ENCODE measurements at places on chromosomes 13 and 19.
A peak's percentile ranks its signal among the peaks of the same experiment; 100 is the strongest.

- no peak for DNase-seq
Measured at GRCh38 chr19:19619181-19619848, 828 bp upstream of the PBX4 start.

DNA sequence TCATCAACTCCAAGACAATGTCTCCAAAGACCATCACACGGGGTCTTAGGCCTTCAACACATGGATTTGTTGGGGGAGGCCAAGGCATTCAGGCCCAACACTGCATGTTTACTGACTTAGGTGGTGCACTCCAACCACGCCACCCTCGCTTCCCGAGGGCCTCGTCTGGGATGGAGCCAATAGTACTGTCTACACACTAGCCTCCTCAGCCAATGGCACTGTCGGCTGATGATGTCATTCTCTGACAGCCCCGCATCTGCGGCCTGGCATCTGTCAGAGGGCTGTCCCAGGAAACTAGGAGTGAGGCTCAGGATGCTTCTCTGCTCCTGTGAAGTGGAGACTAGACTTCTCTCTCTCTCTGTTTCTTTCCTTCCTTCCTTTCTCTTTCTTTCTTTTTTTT lies 96.6 kb downstream of the TEX26 start:
- DNase-seq = no peak

GRCh38 chr13:26623125-26623524 lies 65.6 kb downstream of the WASF3 start:
- DNase-seq = no peak

- DNase-seq = no peak
Measured at GRCh38 chr19:14449321-14449720, 16.2 kb downstream of the PKN1 start.

DNA sequence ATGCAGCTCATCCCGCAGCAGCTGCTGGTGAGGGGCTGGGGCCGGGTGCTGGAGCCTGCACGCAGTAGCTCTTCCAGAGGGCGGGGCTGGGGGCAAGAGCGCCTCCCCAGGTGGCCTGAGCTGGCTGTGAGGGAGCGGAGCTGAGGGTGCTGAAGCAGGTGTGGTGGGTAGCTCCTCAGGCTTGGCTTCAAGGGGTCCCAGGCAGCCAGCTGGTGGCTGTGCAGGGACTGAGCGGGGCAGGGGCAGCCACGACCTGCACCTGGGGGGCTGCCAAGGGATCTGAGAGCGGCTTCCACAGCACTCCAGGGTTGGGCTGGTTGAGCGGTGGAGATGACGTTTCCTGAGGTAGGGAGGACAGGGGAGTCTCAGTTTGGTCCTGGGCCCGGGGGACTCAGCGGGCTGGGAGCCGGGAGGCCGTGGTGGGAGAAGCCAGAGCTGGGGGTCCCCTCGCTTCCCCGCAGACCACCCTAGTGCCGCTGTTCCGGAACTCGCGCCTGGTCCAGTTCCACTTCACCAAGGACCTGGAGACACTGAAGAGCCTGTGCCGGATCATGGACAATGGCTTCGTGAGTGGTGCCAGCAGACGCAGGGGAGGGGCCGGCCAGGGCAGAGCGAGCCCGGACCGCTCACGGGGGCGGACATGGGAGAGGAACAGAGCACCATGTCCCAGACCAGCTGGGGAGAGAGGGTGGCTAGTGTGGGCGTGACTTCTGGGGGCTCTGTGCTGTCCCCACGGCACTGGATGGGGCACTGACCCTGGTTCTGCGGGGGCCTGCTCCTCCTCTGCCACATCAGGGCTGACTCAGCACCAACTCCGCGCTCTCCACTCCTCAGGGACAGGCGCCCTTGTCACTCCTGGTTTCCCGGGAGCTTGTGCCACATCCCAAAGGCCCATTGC lies 7.4 kb downstream of the PTOV1 start:
- no peak for DNase-seq

GRCh38 chr13:80151016-80151415 lies 189.9 kb downstream of the SPRY2 start:
- no peak for DNase-seq

DNA sequence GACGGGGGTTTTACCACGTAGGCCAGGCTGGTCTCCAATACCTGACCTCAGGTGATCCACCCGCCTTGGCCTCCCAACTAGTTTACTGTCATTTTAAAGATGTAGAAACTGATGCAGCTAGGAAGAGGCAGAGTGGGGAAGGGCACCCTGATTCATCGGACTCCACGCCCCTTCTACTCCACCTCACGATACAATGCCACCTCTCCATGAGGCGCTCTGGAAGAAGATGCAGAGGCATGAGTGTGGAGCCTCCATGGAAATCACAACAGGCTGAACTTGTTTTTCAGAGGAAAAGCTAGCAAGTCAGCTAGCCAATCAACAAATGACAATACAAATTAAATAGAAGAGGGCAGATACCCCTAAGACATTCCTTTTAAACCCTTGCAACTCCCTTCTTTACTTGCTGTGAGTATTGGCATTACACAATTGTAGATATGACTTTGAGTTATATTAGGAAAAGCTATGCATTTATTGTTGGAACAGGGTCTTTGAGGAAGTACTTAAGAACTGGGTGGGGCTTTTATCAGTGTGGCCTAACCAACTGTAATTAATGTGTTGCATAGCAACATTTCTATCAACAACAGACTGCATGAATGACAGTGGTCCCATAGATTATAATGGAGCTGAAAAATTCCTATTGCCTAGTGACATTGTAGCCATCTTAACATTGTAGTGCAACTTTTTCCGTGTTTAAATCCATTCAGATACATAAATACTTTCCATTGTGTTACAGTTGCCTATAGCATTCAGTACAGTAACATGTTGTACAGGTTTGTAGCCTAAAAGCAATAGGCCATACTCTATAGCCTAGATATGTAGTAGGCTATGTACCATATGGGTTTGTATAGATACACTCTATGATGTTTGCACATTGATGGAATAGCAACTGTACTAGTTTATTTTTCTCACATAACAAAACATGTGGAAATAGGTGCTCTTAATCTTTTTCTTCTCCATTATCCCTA lies 17.6 kb downstream of the WDFY2 start:
- DNase-seq = no peak

- no peak for DNase-seq
Measured at GRCh38 chr19:48511321-48511731, 309 bp downstream of the LMTK3 start.

GRCh38 chr19:5293612-5294378 lies 46.8 kb downstream of the PTPRS start:
- DNase-seq = no peak

- no peak for DNase-seq
Measured at GRCh38 chr13:110237875-110238817, 68.8 kb downstream of the COL4A1 start.

GRCh38 chr19:16463991-16464575 lies 7.7 kb downstream of the EPS15L1 start:
- DNase-seq = no peak

DNA sequence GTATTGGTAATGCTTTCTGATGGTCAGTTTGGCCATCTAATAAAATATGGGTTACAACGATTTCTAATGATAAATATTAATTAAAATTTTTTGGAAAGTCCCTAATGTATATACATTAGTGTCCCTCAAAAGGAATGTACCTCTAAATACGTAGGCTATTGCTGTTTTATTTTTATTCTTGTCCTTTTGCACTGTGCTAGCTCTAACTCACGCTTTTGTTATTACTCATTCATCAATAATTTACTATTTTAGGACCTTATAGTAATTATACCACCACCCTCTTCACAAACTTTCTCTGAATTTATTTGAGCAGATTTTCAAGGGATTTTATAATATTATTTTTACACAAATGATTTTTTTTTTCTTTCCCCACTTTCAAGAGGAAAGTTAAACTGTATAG lies 795.9 kb upstream of the PCDH9 start:
- DNase-seq = no peak

GRCh38 chr19:6460099-6460884 lies 700 bp upstream of the SLC25A23 start:
- peak; percentile 71 for DNase-seq

GRCh38 chr13:61277586-61278276 lies 137.9 kb downstream of the PCDH20 start:
- no peak for DNase-seq

DNA sequence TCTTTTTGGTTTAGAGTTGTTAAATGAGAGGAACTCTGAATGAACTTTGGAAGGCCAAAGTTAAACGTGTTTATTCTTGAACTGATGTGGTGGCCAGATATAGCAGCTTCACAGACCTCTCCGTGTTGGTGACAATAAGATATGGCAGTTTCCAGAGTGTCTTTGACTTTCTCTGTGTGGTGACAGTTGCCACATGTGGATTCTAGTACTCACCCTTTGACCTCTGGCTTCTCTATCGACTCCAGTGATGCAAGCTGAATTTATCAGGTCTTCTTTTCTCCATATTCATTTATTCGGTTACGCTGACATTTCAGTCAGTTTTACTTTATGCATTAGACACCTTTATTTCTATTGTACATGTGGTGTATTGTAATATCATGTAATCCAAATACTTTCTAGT lies 1469.5 kb downstream of the SLITRK1 start:
- DNase-seq = no peak

DNA sequence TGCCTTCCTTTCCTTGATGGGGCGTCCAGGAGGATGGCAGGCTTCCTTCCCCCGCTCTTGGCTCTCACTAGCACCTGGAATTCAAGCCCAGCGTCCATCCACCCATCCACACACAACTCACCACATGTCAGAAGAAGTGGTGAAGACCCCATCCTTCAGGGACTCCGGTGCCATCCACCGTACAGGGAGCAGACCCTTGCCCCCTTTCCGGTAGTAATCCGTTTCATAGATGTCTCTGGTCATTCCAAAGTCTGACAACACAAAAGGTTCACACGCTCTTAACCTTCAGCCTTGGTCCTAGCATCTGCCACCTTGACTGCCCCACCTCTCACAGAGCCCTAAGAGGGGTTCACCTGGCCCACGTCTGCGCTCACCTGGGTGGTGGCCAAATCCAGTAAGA lies 51.0 kb downstream of the ZNF557 start:
- DNase-seq = no peak

- no peak for DNase-seq
Measured at GRCh38 chr13:32802159-32802558, 214.1 kb upstream of the KL start.

DNA sequence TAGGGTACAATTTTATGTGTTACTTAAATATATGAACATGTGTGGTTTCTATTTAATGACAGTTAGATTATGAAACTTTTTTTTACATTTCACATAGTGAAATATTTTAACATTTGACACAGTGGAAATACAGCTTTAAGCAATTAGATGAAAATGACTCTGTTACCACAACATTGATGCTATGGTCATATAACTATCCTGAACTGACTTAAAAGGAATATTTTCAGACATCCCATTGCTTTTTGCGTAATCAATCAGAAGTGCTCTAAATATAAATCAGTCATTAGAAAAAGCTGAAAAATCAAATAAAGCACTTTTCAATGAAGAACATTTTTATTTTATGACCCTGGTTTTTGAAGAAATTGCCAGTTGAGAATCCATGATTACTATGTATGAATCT lies 80.3 kb downstream of the UFM1 start:
- DNase-seq = no peak

DNA sequence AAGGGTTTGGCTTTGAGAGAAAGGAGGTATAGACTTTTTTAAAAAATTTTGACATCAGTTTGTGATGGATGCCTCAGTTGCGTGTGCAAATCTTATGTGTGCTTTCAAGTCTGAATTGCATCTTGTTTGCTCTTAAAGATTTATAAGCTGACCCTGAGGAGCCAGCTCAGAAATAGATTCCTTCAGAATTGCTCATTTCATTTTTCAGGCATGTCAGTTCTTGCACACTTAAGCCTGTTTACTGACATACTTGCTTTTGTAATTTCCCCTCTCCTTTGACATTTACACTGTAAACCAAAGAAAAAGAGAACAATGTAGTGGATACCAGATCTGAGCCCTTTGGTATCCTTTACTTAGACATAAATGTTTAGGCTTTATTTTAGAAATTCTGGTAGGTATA lies 87.6 kb downstream of the RNF17 start:
- DNase-seq = no peak

DNA sequence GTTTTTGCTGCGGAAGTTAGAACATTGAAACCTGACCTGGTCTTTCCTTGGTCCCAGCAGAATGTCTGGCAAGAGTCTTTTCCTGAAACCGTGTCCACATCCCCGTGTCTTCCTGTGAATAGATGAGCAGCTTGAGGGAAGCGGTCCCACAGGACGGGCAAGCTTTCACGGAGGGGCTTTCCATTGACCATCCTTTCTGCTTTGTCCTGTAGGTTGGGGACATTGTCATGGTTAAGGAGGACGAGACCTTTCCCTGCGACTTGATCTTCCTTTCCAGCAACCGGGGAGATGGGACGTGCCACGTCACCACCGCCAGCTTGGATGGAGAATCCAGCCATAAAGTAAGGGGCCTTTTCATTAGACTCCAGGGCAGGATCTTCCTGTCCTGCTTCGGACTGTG lies 126.0 kb downstream of the ATP11A start:
- no peak for DNase-seq

DNA sequence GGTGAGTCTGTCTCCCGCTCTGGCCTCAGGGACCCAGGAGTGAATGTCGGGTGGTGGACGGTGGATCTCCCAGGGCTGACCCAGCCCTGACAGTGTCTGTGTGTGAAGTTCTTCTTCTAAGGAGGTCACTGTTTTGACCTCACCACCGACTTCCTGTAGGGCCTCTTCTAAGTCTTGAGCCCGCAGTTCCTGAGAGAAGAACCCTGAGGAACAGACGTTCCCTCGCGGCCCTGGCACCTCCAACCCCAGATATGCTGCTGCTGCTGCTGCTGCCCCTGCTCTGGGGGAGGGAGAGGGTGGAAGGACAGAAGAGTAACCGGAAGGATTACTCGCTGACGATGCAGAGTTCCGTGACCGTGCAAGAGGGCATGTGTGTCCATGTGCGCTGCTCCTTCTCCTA lies at the start of gene SIGLEC7:
Gene SIGLEC7, plus strand, starts transcription at position 183 of the 400 bp plus-strand sequence. Its CDS starts 69 bp downstream, at position 252.
- no peak for DNase-seq

- DNase-seq = no peak
Measured at GRCh38 chr19:54178581-54179261, 5.8 kb upstream of the TMC4 start.

DNA sequence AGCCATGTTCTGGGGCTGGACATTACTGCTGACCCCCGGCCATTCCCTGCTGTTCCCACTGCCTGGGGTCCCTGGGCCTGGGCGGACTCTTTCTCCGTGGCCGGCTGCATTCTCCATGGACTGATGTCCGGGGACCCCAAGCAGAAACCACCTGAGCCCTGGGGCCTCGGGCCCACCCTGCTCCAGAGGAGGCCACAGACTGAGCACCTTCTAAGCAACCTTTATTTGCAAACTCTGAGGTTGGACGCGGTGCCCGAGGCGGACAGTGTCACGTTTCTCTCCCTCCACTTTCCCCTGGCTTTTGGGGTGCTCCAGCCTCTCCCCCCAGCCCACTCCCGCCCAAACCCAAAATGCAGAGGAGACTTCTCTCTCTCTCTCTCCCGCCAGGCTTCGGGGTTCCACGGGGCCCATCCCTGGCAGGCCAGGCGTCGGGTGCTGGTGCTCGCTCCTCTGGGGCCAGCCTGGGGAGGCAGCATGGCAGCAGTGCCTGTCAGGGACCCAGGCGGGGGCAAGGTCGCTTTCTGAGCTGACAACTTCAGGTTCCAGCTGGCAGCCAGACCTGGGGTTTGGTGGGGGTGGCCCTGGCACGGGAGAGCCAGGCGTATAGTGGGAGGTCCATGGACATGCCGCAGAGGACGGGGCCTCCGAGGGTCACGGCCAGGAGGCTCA lies 2.3 kb upstream of the C19orf25 start:
- no peak for DNase-seq

- no peak for DNase-seq
Measured at GRCh38 chr13:30192320-30193093, 114.8 kb downstream of the KATNAL1 start.
